Neural progenitor cell (in vitro differentiated cells): ENCODE measurements at places on chromosomes 7 and 10. TPM values are rescaled to one million over a fixed set of nuclear protein-coding genes. Genes with fewer than 3 reads are reported as not detected.

The MGMT gene
- 17.5 and 31.3 TPM in 2 replicates for total RNA-seq

The DNAJC12 gene
- 3.5 and 3.7 TPM in 2 replicates for total RNA-seq

The COL13A1 gene
- total RNA-seq, result 1.3 and 9.5 TPM in 2 replicates

The SYT15B gene
- not detected in 2 replicates for total RNA-seq

DNA sequence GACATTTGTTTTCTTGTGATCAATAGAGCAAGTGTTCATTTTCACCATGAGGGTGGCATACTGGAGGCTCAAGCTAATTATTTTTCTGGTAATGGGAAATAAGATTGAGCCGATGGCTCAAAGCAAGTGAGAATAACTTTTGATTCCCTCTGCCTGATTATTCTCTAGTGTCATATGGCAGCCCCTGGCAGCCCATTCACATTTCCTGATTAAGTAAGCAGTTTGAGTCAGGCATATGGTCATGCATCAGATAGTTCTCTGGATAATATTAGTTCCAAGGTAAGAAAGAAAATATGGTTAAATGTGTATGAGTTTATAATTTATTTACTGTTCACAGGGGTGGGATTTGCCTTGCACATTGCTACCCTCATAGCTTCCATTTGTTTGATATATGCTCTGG, 109.2 kb downstream of the DYNC1I1 start:
- DNase-seq, result no peak

GRCh38 chr10:104578671-104579070, 62.4 kb upstream of the SORCS3 start:
- no peak for DNase-seq

- DNase-seq, result peak; percentile 4
These were observed 78.7 kb downstream of the HYCC1 start for GRCh38 chr7:22935269-22935668.

DNA sequence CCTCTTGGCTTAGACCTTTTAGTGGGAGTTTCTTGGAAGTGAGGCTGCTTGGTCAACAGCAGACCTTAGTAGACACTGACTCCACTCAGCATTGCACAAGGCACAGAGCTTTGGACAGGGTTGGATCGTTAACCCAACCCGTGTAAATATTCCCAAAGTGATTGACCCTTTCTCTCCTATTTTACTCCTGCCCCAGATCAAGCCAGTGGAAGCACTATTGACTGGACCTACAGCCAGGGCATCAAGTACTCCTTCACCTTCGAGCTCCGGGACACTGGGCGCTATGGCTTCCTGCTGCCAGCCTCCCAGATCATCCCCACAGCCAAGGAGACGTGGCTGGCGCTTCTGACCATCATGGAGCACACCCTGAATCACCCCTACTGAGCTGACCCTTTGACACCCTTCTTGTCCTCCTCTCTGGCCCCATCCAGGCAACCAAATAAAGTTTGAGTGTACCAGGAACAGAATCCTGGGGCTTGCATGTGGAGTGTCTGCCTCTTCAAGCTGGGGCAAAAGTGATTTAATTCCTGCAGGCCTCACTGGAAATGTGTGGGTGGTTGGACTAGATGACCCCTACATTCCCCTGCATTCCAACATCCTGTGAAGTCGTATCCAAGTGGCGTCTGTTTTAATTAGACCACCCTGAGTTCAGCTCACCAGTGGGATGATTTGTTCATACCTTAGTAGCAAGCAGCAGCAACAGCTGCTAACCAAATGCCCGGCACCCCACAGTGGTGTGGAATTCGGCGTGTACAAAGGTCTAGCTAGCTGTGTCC, 7.5 kb downstream of the CPA1 start:
- DNase-seq, result no peak

- DNase-seq, result no peak
These were observed 51.3 kb downstream of the PRTFDC1 start for GRCh38 chr10:24900888-24901685.

DNA sequence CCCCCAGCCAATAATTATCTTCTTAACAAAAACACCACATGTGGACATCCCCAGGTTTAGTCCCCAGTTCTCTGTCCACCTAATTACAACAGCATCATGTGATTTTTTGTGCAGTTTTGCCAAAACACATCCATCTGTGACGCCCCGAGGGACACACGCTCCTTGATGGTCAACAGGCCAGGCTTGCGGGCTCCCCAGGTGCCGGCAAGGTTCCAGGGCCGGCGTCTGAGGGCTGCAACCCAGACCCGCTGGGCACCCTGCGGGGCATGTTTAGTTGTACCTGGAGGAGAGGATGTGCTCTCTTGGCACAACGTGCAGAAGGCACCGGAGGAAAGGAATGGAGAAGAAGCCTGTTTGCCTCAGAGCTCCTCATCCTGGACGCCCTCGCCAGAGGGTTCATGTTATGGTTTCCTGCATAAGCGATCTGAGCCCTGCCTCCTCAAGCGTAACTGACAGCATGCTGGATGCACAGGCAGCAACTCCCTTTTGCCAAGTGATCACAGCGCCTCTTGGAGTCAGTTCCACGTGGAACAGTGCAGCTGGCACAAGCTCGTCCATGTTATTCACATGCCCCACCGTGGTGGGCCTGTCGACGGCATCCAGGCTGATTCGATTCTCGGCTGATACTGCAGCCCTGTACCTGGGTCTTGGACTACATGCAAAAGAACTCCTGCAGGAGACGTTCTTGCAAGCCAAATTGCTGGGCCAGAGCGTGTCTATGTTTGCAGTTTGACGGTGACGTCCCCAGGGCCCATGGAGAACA, 41.6 kb downstream of the JAKMIP3 start:
- DNase-seq, result no peak

- DNase-seq, result no peak
These were observed 164.6 kb downstream of the TRIL start for GRCh38 chr7:28793381-28794085.

- no peak for DNase-seq
These were observed 162.9 kb downstream of the ACTR3B start for GRCh38 chr7:152922318-152923081.

- no peak for DNase-seq
These were observed 333.8 kb downstream of the GALNT17 start for GRCh38 chr7:71465741-71466189.

- DNase-seq, result peak; percentile 15
These were observed 405 bp upstream of the ENTPD1 start for GRCh38 chr10:95755511-95756004.
